ENCODE measurements at places on chromosomes 7 and 10.
A peak's percentile ranks its signal among the peaks of the same experiment; 100 is the strongest.

- peak; percentile 80 for DNase-seq
These were observed 17.6 kb upstream of the TNPO3 start for GRCh38 chr7:129072479-129073011.

GRCh38 chr10:71755179-71755879 is 18.0 kb downstream of the VSIR start:
- no peak for DNase-seq

DNA sequence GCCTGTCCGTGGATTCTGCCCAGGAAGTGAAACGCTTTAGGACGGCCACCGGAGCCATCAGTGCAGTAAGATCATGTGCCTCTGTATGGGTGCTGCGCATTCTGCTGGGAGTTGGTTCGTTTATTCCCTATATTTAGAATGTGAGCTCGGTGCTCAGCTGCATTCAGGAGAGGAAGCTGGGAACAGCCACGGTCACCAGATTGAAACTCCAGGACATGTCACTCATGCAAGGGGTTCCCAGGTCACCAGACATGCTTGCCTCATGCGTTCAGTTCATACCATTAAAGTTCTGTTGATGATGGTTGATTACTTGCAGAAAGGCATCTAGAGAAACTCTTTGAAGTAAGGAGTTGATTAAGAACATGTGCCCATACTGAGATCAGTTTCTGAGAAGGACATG is 78.1 kb downstream of the TRRAP start:
- DNase-seq, result no peak

- no peak for DNase-seq
These were observed 5.9 kb upstream of the DIP2C start for GRCh38 chr10:695396-695795.

DNA sequence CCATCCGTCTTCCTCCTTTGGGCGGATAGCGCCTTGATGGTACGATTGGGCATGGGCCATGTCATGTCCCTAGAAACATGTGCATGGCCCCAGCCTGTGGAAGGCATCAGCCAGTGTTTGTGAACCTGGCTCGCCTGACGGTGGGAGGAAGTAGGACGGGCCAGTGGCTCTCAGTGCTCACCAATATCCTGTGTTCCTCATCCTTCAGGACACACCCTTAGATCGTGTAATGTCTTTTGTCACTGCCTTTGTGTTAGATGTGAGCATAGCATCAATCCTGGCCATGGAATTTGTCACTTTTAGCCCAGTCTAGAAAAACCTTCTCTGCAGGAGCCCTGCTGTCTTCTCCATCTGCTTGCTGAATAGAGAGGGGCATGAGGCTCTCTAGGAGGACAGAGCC is 77.6 kb downstream of the PFKFB3 start:
- DNase-seq, result no peak

GRCh38 chr7:50552139-50552538 is 13.1 kb downstream of the DDC start:
- no peak for DNase-seq

- no peak for DNase-seq
These were observed 56.3 kb downstream of the PLPP4 start for GRCh38 chr10:120513307-120513796.

GRCh38 chr7:1275451-1276381 is 43.0 kb downstream of the UNCX start:
- no peak for DNase-seq

- peak; percentile 18 for DNase-seq
These were observed 409 bp downstream of the DNMBP start for GRCh38 chr10:100009283-100009792.

DNA sequence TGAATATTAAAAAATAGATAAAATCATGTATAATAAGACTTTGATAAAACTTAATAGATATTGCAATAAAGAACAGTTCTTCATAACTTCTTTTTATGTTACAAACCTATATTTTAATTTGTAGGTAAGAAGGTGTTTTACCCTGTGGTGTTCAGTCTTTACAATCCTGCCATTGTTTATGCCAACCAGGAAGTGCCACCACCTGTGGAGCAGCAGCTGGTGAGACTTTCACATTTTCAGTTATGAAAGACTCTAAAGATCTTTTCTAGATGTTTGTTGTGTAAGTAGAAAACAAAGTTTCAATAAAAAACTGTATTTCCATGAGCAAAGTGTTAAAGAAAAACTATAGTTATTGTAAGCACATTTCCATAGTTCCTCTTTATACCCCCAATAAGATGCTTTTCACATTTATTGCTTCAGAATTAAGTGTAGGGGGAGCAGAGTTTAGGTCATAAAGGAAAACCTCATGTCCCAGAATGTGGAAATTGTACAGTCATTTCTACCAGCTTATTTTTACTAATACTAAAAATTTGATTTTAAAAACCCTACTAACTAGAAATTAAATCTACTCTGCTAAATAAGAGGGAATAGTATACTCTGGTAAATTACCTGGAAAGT is 28.7 kb downstream of the CSGALNACT2 start:
- no peak for DNase-seq

DNA sequence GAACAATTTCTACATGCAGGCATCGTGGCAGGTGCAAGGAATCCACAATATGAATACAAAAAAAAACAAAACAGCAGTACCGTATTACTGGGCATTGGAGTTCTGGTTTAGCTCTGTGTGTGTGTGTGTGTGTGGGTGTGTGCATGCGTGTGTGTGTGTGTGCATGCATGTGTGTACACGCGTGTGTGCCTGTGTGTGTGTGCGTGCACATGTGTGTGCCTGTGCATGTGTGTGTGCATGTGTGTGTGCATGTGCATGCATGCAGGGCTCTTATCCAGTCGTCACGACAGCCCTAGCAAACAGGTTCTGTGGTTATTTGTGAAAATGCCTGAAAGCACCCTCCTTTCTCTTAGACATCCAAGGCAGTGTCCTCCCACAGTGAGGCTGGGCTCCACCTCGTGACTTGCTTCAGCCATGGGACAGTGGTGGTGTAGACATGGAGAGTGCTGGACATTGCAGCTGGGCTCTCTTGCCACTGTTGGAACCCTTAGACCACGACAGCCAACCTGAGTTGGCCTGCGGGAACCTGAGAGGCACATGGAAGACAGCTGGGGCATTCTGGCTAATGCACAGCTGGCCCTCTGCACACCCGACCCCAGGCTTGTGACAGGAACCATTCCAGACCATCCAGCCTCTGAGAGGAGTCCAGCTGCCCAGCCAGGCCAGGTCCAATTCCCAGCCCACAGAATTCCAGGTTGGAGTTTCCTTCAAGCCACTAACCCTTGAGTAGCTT is 173.4 kb upstream of the SHH start:
- DNase-seq, result no peak

DNA sequence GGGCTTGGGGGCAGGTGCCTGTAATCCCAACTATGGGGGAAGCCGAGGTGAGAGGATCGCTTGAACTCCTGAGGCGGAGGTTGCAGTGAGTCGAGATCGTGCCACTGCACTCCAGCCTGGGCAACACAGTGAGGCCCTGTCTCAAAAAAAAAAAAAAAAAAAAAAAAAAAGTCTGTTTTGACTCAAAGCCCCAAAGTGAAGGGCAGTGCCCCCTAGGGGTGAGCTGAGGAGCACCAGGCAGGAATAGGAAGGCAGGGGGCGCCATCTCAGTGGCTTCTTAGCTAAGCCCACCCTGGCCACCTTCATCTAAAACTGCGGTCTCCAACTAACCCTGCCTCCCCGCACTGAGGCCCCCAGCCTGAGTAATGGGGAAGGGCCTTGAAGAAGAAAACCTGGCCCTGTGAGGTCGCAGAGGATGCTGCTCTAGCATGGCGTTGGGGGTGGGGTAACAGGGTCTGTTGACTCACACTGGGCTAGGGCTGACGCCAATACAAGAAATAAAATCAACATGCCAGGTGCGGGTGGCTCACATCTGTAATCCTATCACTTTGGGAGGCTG is 9.8 kb downstream of the PODXL start:
- no peak for DNase-seq

GRCh38 chr7:35319606-35320005 is 65.7 kb upstream of the TBX20 start:
- DNase-seq, result no peak

GRCh38 chr10:6473901-6474370 is 106.1 kb downstream of the PRKCQ start:
- DNase-seq, result peak; percentile 78

- DNase-seq, result no peak
These were observed 351.0 kb downstream of the TCERG1L start for GRCh38 chr10:130960531-130960930.

GRCh38 chr10:62000037-62000603 is 98.6 kb downstream of the ARID5B start:
- DNase-seq, result no peak

- no peak for DNase-seq
These were observed 375.6 kb upstream of the NUPR2 start for GRCh38 chr7:56491636-56492425.

- no peak for DNase-seq
These were observed 27.3 kb upstream of the CYP2C19 start for GRCh38 chr10:94735197-94735596.

DNA sequence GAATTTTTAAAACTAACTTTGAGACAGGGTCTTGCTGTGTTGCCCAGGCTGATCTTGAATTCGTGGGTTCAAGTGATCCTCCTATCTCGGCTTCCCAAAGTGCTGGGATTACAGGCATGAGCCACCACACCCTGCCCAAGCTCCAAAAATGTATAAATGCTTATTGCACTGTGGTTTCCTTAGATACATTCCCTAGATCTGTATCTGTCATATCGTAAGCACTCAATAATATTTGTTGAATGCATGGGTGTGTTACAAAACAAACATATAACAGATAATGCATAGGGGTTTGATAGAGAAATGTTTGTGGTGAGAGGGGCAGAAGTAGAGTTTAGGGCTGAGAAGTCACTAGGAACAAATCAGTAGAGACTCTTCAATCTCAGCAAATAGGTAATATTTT is 955.3 kb upstream of the C7orf33 start:
- DNase-seq, result no peak

DNA sequence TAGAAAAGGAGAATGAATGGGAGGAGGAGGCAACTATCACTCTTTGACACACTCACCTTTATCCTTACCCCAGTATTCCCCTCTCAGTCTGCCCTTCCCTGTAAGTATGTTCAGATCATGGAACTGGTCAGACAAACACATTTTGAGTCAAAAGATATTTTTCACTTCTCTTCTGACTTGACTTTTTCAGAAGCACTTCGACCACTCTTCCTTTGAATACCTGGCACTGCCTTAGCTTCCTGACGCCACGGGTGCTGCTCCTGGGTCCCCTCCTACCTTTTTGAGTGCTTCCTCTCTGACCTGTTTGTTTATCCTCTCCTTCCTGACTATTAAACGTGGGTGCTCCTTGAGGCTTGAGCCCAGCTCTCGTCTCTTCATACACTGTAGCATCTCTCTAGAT is 19.8 kb upstream of the C10orf67 start:
- DNase-seq, result no peak

GRCh38 chr10:80540981-80541750 is 3.5 kb downstream of the SH2D4B start:
- peak; percentile 17 for DNase-seq

DNA sequence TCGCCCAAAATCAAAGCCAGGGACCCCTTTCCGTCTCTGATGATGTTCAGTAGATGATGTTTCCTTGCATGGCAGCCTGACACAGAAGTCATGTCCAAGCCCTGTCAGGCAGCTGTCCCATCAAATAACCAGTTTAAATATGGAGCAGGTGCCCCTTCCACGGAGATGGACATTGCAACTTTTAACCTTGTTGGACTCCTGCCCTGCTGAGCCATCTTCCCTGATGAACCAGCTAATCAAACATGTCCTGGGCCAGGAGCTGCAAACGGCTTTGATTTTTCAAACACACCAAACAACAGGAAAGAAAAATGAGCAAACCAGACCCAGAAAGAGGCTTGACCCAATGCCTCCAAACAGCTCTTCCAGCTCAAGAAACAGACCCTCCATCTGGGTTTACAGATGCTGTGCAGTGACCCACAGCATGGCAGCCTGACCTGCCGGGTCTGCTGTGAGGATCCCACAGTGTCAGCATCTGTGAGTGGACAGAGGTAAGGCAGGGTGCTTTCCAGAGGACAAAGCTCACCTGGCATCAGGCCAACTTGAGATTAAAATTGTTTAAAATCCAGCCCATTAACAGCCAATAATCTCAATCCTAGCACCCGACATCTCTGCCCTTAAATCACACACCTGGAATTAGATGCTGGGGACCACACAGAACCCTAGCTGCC is 372.6 kb downstream of the GRID1 start:
- no peak for DNase-seq

DNA sequence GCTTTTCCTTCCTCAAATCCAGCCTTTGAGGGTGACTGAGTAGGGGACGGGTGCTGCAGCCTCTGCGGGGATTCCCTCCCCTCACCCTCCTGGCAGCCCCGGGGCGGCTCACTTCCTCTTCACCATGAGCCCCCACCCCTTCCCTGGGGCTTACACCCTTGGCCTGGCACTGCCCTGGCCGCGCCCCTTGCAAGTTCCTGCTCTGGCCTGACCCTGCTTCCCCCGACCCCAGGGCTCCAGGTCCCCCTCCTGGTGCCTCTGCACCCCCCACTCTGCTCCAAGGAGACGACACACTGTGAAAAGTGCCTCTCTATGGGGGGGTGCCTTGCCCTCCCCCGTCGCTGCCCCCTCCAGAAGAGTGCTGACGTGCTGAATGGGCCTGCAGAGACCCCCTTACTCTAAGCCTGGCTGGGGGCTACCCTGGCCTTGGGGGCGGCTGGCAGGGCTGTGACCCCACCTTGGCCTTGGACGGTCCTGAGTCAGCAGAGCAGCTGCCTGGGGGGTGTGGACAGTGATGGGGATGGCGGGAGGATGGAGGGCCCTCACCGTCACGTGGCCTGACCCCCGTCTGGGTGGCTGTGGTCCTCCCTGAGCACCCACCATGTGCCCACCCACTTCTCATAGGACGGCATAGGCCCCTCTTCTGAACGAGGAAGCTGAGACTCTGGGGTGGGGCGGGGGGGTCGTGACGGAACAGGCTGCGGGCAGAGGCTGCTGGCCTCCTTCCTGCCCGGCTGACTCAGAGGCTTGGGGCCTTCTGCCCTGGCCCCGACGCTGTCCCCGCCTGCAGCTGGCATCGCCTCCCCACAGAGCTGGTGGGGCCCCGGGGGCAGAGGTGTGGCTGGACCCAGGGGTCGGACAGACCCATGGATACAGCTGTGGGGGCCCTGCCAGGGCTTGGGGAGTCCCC is 9.8 kb downstream of the LFNG start:
- DNase-seq, result peak; percentile 98

- no peak for DNase-seq
These were observed 26.9 kb downstream of the BAG3 start for GRCh38 chr10:119677904-119678755.

DNA sequence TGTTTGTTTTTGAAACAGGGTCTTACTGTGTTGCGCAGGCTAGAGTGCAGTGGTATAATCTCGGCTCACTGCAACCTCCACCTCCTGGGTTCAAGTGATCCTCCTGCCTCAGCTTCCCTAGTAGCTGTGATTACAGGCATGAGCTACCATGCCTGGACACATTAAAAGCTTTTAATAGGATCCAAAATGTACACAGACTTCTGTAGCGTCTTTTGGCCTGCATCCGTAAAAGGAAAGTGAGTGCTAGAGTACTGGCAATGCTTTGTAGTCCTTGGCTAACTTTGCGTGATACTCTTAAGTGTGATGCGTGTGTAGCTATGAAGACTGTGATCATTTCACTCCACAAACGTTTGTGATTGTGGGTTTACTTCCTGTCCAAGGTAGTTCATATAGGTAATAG is 13.3 kb downstream of the ZRANB1 start:
- no peak for DNase-seq

- DNase-seq, result no peak
These were observed 62.4 kb downstream of the DNAJB6 start for GRCh38 chr7:157399086-157399687.

GRCh38 chr10:11483201-11484148 is 128.0 kb downstream of the USP6NL start:
- DNase-seq, result no peak
